Left lobe of liver (tissue), 2 donors: ENCODE measurements at places on chromosomes 2 and 18. TPM values are rescaled to one million over a fixed set of nuclear protein-coding genes. Genes with fewer than 3 reads are reported as not detected.

Gene DOCK10
- total RNA-seq, result 6.0 TPM

DNA sequence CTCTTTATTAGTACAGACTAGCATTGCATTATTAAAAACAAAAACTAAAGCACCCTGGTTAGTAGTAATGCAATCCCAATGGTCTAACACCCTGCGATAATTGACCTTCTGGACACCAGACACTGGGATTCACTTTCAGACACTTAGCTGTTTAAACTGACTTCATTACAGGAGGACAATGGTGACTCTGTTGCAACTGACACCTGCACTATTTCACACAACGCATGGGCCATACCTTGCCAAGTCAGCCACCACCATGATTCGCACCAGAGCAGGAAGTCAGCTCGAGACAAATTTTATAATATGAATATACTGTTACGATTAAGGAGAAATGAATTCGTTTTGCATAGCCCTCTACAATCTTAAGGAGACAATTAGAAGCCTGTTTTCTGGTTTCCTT, 150.7 kb downstream of the MEIS1 start:
- no peak for DNase-seq

Gene NPC1
- 13.3 TPM for total RNA-seq

GRCh38 chr18:77148289-77148688, 15.7 kb upstream of the MBP start:
- DNase-seq, result no peak

GRCh38 chr2:25161055-25161781, 7.2 kb downstream of the POMC start:
- no peak for DNase-seq

- DNase-seq, result no peak
Measured at GRCh38 chr2:8662239-8662879, 19.5 kb upstream of the ID2 start.

Gene NEMP2
- total RNA-seq, result 1.4 TPM

Gene KCNS3
- 4.7 TPM for total RNA-seq

Gene AQP4
- 0.45 TPM for total RNA-seq

- no peak for DNase-seq
Measured at GRCh38 chr2:158489366-158490112, 32.8 kb downstream of the PKP4 start.

Gene SLC30A3
- total RNA-seq, result not detected

GRCh38 chr2:147792966-147793617, 51.7 kb upstream of the ACVR2A start:
- DNase-seq, result no peak

GRCh38 chr2:63046961-63047320, 3.7 kb upstream of the OTX1 start:
- no peak for DNase-seq

DNA sequence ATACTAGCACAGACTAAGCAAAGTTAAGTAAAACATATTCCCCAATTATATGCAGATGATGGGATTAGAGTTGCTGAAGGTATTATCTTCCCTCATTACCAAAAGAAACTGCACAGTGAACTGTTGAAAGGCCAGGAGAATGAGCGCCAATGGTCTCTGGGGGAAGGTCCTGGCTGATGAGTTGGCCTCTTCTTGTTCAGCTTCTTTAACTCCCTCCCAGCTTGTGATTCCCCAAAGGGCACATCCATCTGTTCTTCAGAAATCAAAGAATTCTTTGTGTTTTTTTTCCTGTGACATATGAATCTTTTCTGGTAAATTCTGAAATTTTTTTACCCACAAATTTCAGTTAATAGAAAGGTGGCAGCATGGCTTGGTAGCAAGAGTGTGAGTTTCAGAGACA, 667.6 kb downstream of the CNTNAP5 start:
- no peak for DNase-seq

Gene DPP4
- total RNA-seq, result 15.2 TPM

Gene HJURP
- 0.50 TPM for total RNA-seq

GRCh38 chr2:84472856-84473565, 13.9 kb upstream of the SUCLG1 start:
- no peak for DNase-seq

GRCh38 chr18:9608728-9609127, 5.6 kb downstream of the PPP4R1 start:
- DNase-seq, result no peak

DNA sequence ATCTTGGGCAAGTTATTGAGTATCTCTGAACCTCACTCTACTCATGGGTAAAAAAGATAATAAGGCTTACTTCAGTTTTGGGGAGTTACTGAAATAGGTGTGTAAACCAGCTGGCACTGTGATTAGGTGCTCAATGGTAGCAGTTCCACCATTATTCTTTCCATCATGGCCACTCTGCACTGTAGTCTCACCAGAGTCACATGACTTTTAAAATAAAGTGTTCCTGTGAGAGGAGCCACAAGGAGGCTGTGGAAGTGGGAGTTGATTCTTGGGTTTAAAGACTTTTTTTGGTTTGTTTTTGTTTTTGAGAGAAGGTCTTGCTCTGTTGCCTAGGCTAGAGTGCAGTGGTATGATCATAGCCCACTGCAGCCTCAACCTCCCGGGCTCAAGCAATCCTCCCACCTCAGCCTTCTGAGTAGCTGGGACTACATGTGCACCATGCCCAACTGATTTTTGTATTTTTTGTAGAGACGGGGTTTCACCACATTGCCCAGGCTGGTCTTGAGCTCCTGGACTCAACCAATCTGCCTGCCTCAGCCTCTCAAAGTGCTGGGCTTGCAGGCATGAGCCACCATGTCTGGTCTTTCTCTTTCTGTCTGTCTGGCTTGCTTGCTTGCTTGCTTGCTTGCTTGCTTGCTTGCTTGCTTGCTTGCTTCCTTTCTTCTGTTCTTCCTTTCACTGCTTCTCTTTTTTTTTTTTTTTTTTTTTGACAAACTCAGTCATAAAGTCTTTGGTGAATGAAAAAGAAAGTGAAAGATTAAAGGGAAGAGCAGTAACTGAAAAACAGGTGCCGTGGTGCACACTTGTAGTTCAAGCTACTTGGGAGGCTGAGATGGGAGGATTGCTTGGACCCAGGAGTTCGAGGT, 21.2 kb upstream of the ACVR1 start:
- no peak for DNase-seq

GRCh38 chr2:33598561-33599174, 431 bp downstream of the FAM98A start:
- DNase-seq, result peak; percentile 48

- no peak for DNase-seq
Measured at GRCh38 chr2:14761118-14761517, 128.6 kb downstream of the LRATD1 start.

Gene CASP10
- total RNA-seq, result 5.4 TPM

- DNase-seq, result no peak
Measured at GRCh38 chr2:49686897-49687442, 532.7 kb upstream of the FSHR start.

GRCh38 chr2:226187616-226188015, 612.0 kb downstream of the IRS1 start:
- DNase-seq, result no peak

DNA sequence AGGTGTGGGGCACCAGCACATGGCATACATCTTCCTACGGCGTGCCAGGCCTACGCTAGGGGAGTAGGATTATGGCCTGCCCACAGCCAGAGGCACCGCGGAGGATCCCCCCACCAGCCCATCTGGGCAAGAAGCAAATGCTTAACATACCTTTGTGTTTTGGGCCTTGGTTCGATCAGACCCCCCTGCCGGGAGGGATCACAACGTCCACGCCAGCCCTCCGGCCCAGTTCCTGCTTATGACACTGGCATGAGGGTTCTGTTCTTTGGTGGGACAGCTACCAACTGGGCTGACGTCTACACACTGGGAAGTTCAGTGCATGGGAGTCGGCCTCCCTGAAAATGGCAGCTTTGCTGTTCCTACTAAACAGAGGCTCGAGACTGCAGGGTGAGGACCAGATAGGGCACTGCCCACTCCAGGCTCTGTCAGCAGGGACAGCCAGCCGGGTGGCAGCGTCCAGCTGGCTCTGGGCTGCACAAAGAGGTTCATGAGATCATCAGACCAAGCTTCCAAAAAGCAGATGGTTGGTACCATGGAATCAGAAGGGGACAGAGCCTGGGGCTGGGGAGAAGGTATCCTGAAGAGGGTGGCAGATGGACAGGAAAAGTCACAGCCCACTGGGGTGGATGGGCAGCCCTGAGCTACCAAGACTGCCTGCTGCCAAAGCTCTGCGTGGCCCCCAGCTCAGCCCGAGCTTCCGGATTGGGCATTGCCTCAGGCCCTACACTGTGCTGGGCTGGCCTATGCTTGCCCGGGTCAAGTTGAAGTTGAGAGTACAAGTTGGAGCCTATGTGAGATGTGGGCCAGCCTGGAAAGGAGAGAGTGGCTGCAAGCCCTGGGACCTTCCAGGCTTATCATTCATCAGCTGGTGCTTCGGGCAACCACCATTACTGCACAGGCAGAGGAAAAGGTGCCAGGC, 61.7 kb upstream of the TEX51 start:
- no peak for DNase-seq

Gene ALPP
- 0.20 TPM for total RNA-seq

Gene MAB21L4
- 19.3 TPM for total RNA-seq

DNA sequence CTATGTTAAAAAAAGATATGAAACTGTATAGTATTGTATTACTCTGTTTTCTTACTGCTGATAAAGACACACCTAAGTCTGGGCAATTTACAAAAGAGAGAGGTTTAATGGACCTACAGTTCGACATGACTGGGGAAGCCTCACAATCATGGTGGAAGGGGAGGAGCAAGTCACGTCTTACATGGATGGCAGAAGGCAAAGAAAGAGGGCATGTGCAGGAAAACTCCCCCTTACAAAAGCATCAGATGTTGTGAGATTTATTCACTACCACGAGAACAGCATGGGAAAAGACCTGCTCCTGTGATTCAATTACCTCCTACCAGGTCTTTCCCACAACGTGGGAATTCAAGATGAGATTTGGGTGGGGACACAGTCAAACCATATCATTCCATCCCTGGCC, 57.0 kb downstream of the NCOA1 start:
- no peak for DNase-seq

GRCh38 chr2:78201064-78201575, 678.9 kb upstream of the LRRTM4 start:
- DNase-seq, result no peak

Gene DOK6
- total RNA-seq, result 2.4 TPM

DNA sequence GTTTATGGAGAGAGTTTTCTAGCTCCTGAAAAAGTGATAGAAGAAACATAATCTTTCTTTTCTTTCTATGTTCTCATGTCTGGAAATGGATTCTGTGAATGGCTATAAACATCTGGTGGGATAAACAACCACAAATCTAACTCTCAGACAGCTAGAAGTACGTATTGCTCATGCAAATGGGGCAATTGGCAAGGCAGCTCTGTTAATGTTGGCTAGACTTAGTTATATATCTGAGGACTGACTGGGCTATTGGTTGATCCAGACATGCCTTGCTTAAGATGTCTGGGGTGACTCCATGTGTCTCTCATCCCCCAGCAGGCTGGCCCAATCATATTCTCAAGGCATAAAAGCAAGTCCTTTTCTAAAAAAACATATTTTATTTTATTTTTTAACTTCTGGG, 939.2 kb upstream of the NRXN1 start:
- DNase-seq, result no peak

DNA sequence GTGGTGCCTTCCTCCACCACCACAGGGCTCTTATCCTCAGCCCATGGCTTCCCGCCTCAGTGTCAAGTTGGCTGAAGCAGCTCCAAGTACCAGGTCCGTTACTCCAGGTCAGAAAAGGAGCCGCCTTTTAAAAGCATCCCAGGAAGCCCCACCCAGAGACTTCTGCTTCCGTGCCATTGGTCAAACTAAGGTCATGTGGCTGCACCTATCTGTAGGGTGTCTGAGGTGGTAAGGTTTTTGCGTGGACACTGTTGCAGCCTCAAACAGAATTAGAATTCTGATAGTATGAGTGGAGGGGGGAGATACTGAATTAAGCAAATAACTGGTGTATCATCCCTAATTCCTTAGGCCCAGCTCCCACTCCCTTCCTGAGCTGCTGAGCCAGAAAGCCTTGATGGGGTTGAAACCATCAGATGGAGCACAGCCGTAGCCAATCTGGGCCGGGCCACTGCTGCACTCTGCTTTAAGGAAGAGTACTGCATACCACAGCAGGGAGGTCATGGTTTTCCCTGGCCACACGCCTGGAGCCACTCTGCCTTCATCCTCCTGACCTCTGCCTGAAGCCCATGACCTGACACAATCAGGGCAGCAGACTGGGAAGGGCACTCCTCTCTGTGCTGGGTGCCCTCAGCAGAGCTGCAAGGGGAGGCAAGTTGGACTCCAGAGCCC, 8.4 kb downstream of the TMEM247 start:
- DNase-seq, result no peak

DNA sequence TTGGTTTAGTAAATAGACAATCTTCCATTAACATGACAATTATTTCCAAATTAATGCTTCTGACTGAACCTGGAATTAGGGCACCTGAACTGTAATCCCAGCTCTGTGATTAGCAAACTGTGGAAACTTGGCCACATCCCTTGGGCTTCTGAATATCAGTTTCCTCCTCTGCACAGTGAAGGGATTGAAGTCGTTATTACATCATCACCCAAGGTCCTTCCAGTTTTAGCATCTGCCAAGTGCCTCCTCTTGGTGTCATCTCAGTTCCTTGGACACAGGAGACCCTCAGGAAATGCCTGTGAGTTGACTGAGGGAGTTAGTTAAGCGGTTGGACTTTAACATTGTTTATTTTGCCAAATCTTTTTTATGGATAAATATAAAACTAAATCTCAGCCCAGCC, 64.8 kb downstream of the MOGAT1 start:
- no peak for DNase-seq

DNA sequence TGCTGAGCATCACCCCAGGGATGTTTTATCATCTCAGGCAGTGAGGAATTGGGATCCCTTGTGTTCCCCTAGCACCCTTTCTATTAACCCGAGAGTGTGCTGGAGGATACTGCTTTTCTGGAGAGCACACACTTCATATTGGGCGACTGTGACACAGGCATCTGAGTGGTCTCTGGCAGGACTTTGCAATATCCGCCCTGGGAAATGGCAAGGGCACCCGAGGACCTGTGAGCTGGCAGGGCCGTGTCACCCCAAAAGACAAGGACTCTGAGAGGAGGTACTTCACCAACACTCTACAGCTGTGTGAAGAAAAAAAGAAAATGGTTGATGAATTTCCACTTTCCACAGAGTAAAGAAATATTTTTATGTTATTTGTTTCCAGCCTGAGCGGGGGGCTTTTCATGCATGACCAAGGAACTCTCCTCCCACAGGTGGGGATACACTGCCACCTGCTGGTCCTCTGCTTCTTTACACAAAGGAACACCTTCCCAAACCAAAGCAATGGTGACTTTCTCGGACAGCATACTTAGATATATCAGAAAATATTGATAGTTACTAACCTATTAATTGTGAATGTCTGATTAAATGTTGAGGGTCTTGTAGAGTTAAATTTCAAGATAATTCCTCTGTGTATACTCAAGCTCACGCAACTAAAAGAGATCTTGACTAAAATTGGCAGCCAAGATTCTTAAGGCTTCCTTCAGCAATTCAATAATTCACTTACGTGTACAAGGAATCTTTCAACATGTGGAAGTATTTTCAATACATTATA, 45.9 kb upstream of the REG3G start:
- DNase-seq, result no peak

- no peak for DNase-seq
Measured at GRCh38 chr2:231894566-231895380, 31.4 kb downstream of the NPPC start.
